Activated naive CD4-positive, alpha-beta T cell treated with Interleukin-2 at 50 U/mL for 16 hours (primary cell): ENCODE measurements at places on chromosomes 16 and 17.
A peak's percentile ranks its signal among the peaks of the same experiment; 100 is the strongest.

DNA sequence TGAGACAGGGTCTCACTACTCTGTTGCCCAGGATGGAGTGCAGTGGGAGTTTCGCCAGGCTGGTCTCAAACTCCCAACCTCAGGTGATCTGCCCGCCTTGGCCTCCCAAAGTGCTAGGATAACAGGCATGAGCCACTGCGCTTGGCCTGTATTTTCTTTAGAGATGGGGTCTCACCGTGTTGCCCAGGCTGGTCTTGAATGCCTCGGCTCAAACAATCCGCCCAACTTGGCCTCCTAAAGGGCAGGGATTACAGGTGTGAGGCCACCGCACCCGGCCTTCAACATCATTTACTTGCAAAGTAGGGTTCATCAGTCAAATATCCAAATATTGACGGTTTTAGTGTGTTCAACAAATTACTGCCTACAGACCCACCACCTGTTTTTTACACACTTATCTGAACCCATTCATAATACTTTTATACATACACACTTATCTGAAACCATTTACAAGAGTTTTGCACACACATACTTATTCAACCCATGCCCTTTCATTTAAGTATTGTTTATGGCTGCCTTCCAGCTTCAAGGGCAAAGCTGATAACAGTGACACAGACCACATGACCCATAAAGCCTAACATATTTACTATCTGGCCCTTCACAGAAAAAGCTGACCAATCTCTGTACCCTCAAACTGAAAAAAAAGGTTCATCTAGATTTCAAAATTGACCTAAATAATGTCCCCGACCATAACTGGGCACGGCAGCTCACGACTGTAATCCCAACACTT lies 11.9 kb downstream of the TMEM170A start:
- no peak for DNase-seq

GRCh38 chr17:67177732-67178131 lies 67.3 kb downstream of the HELZ start:
- DNase-seq = no peak

GRCh38 chr17:73546770-73547536 lies 97.3 kb downstream of the SDK2 start:
- no peak for DNase-seq

- DNase-seq = no peak
Measured at GRCh38 chr16:84014570-84015327, 27.8 kb downstream of the SLC38A8 start.

GRCh38 chr16:29007730-29008593 lies 23.1 kb downstream of the LAT start:
- peak; percentile 78 for DNase-seq

DNA sequence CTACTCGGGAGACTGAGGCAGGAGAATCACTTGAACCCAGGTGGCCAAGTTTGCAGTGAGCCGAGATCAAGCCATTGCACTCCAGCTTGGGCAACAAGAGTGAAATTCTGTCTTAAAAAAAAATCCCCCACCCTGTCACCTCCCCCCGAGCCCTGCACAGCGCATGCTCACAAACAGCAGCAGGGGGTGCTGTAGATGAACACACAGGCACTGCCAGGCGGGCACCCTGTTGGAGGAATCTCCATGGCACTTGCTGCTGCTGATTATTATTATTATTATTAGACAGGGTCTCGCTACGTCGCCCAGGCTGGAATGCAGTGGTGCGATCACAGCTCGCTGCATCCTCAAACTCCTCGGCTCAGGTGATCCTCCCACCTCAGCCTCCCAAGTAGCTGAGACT lies 24.6 kb downstream of the FZD2 start:
- DNase-seq = no peak

- peak; percentile 39 for DNase-seq
Measured at GRCh38 chr16:2816751-2817339, at the start of gene PRSS21. PRSS21 (plus strand) TSS chr16:2817237; CDS start chr16:2817269, 32 bp downstream.

- peak; percentile 74 for DNase-seq
Measured at GRCh38 chr17:4903051-4903818, at the start of gene CHRNE. CHRNE (minus strand) TSS chr17:4903098; CDS start chr17:4903063, 35 bp downstream.

DNA sequence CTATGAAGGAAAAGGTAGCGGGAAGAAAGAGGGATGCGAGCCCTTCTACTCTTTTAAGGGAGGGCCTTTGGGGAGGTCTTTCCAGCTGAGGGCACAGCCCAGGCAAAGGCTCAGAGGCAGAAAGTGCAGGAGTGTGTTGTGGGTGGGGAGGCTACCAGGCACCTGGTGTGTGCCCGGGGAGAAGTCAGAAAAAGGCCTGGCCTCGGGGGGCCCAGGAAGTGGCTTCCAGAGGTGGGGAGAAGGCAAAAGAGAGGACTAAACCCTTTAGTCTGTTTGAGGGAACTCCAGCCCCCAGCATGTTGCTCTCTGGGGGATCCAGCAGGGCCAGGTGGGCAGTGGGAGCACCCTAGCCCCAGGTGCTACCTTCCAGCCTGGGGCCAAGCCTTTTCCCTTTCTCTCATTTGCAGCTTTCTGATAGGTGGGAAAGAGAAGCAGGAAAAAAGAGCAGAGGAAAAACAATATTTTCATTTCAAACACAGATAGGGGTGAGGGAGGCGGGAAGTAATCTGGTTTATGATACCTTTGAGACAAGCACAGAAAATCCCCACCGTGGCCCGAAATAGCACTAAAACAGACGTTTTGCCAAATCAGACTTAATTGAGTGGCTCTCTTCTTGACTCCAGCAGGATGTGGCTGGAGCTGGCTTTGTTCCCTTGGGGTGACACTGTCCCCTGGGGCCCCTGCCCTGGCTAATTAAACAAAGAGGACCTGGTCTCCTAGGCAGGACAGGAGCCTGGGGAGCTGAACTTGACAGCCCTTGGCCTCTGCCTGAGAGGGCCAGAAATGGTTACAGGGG lies 10.4 kb downstream of the RAI1 start:
- no peak for DNase-seq

DNA sequence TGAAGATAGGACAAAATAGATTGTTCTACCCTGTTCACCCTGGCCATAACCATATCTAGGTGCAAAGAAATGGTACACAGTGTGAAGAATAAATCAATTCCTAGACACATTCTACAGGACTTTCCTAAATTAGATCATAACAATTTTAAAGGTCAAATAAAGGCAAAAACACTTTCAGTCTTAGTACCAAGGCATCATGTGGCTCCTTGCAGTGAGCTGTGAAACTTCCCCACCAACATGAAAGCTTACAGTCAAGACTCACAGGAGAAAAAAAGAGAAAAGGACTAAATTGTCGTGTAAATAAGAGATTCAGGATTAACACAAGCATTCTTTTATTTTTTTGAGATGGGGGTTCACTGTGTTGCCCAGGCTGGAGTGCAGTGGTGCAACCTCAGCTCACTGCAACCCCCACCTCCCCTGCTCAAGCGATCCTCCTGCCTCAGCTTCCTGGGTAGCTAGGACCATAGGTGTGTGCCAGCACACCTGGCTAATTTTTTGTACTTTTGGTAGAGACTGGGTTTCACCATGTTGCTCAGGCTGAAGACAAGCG lies 14.2 kb downstream of the NSMCE1 start:
- DNase-seq = peak; percentile 29

DNA sequence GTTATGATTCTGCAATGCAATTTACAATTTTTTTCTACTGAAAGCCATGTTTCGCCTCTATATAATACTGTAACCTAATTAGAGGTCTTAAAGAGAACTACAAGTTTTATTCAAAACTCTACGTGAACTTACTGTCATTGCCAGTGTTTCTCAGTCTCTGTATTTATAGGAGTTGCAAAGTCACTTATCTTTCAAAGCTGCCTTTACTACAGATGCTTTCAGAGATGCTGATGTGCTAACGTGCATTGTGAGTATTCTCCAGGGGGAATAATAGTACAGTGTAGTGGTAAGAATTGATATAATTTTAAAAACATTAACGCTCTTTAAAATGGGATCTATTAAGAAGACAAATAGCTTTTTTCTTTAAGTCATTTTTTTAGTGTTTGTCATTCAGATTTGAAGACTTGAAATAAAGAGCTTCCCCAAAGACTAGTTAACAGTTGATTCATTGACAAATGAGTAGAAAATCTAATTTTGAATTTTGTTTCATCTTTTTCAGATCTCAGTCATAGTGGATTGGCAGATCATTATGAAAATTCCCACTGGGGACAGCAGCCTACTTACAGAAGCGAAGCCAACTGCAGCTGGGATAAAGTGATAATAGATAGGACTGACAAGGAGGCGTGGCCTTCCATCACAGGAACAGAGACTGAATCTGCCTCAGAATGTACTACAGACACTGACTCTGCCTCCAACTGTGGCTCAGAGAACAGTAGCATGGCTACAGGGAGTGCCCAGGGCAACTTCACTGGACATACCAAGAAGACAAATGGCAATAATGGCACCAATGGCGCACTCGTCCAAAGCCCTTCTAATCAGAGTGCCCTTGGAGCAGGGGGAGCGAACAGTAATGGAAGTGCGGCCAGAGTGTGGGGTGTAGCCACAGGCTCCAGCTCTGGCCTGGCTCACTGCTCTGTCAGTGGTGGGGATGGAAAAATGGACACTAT lies 79.9 kb downstream of the TMC6 start:
- no peak for DNase-seq

GRCh38 chr16:85659805-85660511 lies 28.8 kb downstream of the GINS2 start:
- DNase-seq = peak; percentile 68

DNA sequence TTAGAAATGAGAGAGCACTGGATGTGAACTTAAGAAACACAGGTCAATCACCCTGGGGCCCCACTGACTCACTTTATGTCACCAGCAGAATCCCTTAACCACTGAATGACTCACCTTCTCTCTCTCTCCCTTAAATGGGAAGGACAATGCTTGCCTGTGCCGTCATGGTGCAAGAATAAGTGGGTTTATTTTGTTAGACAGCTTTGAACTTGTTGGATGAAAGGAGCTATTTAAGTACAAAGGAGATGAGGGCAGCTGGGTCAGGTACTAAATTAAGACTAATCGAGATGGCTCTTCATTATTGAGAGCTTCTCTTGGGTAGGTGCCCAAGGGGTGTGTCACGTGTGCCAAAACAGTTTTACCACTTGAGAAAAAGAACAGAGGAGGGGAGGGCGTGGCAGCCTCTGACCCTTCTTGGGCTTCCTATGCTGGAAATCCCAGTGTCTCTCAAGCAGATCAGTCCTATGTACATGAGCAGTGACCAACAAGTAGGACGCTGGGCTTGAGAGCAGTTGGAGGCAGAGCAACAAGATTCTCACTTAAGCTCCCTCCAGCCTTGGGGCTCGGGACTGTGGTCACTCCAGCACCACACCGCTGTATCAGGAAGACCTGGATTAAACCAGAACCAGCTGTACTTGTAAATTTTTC lies 6.7 kb upstream of the KRT31 start:
- peak; percentile 60 for DNase-seq
